ENCODE measurements at places on chromosomes 4 and X.
A peak's percentile ranks its signal among the peaks of the same experiment; 100 is the strongest.

DNA sequence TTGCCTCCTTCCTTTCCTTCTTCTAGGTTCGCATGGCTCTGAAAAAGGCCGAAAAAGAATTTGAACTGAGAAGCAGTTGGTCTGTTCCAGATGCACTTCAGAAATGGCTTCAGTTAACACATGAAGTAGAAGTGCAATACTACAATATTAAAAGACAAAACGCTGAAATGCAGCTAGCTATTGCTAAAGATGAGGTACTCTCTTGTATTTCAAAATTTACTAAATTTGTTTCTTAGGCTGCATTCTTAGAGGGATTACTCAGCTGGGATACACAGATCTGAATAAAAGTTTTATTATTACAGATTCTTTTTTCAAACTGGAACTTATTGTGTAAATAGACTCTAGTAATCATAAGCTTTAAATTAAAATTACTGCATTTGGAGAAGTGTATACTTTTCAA is 146.9 kb downstream of the STIM2 start:
- no peak for DNase-seq

DNA sequence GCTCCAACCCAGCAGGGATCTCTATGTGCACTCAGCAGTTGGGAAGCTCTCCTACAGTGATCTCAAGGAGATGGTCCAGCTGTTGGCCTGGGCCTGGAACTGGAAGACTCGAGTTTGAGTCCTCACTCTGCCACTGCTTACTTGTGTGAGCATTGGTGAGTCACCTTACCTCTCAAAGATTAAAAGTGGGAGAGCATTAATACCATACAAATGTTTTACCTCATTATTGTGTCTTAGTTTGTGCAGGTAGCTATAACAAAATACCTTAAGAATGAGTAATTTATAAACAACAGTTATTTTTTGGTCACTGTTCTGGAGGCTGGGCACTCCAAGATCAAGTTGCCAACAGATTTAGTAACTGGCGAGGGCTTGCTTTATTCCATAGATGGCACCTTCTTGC is 21.4 kb upstream of the ZNF827 start:
- DNase-seq = no peak

- no peak for DNase-seq
Measured at GRCh38 chrX:103330681-103331288, 746 bp downstream of the TCEAL7 start.

- DNase-seq = no peak
Measured at GRCh38 chr4:2364654-2365053, 53.8 kb downstream of the ZFYVE28 start.

- DNase-seq = no peak
Measured at GRCh38 chr4:120053911-120054310, 12.7 kb downstream of the MAD2L1 start.

DNA sequence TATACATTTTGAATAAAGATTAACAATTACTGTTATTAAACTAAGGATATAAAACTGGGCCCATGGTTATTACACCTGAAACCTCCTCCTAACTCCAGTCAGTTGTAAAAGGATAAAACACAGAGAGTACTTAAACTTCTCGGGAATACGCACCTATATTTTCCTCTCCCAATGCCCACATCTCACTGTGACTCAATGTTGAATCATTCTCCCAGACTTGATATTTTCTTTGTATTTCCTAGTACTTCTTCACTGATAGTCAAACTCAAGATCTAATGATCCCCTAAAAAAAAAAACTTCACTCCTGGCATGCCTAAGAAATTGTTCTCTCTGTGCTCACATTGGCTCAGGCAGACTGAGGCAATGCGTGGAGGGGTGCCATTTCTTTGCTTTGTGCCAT is 212.5 kb upstream of the DKK2 start:
- peak; percentile 23 for DNase-seq

- no peak for DNase-seq
Measured at GRCh38 chr4:36290641-36291040, 9.2 kb downstream of the DTHD1 start.

- DNase-seq = peak; percentile 39
Measured at GRCh38 chr4:81084029-81084428, 53.5 kb downstream of the BMP3 start.

GRCh38 chr4:47184083-47184482 is 152.7 kb downstream of the GABRB1 start:
- DNase-seq = no peak

GRCh38 chr4:177182166-177182565 is 127.5 kb upstream of the NEIL3 start:
- no peak for DNase-seq

DNA sequence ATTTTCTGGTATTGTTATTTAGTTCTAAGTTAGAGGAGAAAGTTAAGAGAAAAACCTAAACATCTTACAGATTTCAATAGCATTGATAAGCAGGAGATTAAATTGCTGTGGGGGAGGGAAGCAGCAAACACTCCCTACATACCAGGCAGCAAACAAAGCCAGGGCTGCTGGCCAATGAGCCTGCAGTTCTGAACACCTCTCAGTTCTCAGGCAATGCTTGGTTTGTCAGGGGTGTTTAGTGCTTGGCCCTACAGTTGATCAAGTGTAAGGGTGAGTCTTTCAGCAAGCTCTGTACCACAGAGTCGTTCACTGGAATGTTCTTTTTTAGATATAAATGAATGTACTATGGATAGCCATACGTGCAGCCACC is 38.6 kb downstream of the EGFL6 start:
- no peak for DNase-seq

Data from RKO (cell line).